Activated naive CD8-positive, alpha-beta T cell treated with anti-CD3 and anti-CD28 coated beads, Interleukin-2, amount 10 ng/mL, durations not matched to agents 7 days and 5 days (primary cell): ENCODE measurements at places on chromosomes 7 and 10.

DNA sequence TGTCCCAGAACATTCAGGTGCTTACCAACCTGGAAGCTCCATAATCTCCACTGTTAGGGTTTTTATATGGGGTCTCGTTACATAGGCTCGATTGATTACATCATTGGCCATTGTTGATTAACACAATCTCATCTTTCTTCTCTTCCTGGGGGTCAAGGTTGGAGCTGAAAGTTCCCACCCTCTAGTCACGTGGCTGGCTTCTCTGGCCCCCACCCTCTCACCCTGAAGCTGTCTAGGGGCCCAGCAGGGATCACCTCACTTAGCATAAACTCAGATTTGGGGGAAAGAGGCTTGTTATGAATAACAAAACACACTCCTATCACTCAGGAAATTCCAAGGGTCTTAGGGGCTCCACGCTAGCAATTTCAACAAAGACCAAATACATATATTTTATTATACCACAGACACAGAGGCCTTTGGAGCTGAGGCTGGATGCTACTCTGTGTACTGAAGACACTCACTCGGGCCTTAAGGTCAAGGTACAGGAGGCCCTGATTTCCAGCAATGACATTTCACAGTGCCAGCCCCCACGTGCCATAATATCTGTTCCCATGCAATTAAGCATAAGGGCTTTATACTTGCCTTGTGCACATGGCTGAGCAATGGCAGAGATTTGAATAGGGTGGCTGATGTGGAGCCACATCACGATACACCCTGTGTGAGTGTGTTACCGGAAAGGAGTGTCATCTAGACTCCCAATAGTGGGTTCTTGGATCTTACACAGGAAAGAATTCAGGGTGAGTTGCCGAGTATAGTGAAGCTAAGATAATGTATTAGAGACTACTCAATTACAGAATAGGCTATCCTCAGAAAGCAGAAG, 108.2 kb downstream of the COL26A1 start:
- DNase-seq = no peak

DNA sequence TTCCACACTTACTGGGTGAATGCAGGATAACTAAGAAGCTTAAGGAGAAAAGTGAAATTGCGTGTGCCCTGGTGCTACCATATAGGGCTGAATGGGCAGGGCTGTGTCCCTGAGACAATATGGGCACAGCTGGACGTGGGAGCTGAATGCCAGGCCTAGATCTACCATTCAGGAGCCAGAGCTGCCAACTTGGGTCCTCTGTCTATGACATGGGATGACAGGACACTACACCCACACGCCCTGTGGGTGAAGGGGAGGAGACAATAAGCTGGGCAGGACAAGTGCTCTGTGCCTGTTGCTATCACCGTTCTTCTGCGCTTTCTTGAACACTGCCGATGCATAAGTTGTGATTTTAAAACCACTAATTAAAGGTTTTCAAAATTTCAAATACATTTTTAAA, 293.9 kb downstream of the TNS3 start:
- no peak for DNase-seq

DNA sequence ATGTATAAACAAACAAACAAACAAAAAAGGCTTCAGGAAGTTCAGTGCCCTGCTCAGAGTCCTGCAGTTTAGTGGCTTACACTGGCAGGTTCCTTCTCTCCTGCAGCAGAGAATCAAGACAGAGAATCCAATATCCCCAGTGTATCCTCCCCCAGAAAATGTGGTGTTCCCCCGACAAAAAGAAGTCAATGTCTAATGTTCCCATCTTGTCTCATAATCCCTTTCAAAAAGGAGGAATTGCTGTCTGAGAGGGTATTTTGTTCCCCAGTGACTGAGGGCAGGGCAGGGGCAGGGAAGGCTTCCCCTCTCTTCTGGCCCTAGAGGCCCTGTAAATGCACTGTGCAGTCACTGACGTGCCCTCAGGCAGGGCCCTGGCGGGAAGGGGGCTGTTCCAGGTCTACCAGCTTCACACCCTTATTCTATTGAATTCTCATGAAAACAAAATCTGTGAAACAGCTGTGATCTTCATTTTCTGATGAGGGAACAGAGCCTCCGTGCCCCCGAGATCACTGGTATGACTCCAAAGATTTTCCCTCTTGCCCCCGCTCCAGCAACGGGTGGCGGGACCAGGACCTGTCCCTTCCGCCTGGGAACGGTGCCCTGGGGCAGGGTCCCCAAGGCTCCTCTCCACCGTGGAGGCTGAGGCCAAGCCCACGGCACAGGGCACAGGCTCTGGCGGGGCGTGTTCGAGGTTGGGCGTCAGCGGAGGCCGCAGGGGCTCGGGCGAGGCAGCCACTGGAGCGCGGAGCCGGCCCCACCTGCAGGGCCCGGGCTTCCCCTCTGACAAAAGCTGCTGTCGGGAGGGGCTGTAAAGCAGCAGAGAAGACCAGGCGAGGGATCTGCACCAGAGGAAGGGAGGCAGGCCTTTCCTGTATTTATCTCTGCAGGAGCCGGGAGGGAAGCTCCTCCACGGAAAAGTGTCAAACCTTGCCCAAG, 13.4 kb upstream of the WDFY4 start:
- DNase-seq = no peak

GRCh38 chr10:24894728-24895127, 57.7 kb downstream of the PRTFDC1 start:
- DNase-seq = no peak

- no peak for DNase-seq
These were observed 503.4 kb downstream of the PLXNA4 start for GRCh38 chr7:132072873-132073272.

DNA sequence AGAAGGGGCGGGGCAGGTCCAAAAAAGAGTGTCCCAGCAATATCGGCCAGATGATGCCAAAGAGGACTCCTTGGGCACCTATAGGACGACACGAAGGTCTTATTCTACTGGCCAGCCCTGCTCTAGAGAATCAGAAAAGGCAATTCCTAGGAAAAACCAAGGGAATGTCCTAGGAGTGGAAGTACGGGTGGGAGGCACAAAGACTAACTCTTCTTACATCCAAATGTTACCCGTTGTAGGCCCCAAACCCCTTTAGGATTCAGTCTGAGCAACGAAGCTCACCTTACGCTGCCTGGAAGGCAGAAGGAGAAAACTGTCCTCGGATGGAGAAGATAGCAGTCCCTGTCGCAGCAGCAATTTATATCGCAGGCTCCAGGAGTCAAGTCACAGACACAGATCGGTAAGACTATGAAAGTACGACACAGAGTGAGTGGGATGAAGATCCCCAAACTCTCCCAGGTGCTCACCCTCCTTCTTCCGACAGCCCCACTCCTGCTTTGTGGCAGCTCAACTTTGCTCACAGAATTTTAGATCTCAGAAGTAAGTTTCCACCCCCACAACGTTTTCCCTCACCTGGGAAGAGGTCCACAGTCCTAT, 558 bp downstream of the TCTN3 start:
- no peak for DNase-seq

DNA sequence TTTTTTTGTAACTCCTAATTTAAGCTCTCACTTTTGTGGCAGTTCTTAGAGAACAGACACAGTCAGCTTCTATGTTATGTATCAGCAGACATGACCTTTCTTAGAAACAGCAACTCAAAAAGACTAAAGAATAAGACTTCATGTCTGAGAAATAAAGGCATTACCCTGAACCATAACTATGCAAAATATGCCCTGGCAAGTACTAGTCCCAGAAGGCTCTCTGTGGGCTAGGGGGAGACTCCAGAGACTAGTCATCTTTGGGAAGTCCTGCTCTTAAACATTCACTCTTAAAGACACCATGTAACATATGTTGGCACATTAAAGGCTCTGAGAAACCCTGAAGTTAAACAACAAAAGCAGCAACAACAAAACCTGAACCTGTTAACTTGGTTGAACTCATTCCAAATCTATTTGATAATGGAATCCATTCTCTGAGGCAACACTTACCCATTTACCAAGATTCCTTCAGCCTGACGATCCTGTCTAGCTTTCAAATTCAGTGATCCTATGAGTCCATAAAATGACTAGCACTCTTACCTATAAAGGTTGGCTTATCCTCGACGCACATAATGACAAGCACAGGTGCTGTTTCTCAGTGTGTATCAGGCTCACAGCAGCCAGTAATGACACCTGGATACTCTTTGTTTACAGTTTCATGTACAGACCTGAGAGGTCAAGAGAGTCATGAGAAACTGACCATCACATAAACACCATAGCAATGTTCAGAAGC, 62.3 kb downstream of the OSBPL3 start:
- no peak for DNase-seq

DNA sequence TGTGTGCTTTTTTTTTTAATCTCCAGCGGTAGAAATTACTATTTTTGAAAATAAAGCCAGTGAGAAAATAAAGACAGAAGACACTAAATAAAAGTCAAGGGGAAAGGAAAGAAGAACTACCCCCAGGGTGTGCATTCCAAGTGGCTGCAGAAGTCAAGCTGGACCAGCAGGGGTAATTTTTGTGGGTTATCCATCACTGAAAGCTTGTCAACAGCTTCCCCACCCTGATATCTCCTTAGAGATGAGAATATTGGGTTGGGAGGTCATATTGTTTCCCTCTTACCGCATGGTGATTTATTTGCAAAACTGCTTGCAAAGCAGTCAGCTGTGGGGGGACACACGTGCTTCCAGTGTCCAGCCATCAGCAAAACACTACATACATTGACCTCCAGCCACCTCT, 46.4 kb downstream of the FAM107B start:
- DNase-seq = no peak

GRCh38 chr7:8360564-8361153, 72.8 kb upstream of the NXPH1 start:
- DNase-seq = no peak

GRCh38 chr7:43658718-43659548, 70.4 kb downstream of the COA1 start:
- no peak for DNase-seq

GRCh38 chr10:43287056-43288007, 20.5 kb upstream of the RASGEF1A start:
- DNase-seq = peak; percentile 72

DNA sequence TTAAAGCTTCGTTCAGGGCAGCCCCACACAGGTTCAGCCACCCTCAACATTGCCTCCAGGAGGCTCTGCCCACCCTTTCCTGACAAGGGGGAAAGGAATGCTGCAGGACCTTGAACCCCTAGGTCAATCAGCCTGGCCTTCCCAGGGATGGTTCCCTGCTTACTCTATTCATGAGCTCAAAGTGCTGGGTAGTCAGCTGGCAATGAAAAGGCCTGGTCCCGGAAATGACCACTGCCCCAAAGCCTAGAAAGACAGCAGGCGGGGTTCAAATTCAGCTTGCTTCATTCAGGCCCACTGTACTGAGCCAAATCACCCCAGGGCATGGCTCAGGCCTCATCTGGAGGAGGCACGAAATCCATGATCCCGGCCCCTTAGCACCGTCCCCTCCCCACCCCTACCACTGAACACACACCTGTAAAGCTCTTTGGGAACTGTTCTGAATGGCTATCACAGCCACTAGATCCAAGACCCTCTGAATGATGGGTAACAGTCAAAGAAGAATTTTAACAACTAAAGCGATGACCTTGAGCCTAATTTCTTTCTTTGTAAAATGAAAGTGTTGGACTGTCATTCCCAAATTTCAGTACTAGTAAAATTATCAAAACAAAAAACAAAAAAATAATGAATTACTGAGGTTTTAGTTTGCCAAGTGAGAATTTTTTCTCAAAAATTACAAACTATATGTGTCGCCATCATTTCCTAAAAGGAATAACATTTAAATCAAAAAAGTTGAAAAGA, 1.0 kb downstream of the URGCP start:
- no peak for DNase-seq

- no peak for DNase-seq
These were observed 4.1 kb upstream of the KMT2E start for GRCh38 chr7:105009667-105010503.

DNA sequence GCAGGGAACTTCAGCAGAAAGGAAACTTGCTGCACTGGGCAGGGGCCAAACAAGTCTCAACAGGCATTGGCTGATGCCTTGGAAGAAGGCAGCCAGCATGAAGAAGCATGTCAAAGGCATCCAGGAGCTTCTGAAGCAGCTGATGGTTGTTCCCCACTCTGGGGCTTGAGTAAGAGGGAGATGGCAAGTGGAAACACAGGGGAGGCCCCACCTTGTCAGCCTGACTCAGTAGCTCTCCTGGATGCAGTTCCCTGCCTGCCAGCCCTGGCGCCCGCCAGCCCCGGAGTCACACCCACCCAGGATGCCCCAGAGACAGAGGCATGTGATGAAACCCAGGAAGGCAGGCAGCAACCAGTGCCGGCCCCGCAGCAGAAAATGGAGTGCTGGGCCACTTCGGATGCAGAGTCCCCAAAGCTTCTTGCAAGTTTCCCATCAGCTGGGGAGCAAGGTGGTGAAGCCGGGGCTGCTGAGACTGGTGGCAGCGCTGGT, 96.5 kb downstream of the TACC2 start:
- DNase-seq = no peak

- DNase-seq = no peak
These were observed 80.9 kb downstream of the FAM171A1 start for GRCh38 chr10:15290150-15290549.

- DNase-seq = no peak
These were observed 23.3 kb upstream of the GPR22 start for GRCh38 chr7:107446531-107446930.

DNA sequence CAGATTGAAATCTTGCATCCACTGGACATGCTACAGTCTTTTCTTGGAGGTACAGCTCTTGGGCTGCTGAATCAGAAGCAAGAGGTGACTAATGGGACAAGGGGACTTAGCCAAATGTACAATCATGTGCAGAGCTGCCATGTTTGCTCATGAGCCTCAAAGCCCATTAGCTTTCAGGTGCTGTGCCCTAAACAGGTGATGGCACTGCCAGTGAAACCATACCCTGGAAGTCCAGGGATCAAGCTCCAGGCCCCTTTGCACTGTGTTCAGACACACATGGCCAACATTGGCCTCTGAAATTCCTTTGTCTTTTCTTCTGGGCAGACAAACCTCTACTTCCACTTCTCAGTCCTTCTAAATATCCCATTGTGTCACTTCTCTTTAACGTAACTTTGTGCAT, 328.2 kb downstream of the GRID1 start:
- no peak for DNase-seq

- DNase-seq = no peak
These were observed 63.9 kb downstream of the VOPP1 start for GRCh38 chr7:55508221-55509011.

GRCh38 chr10:119496273-119496672, 46.2 kb downstream of the RGS10 start:
- DNase-seq = peak; percentile 47

GRCh38 chr10:25107756-25108155, 67.0 kb upstream of the GPR158 start:
- DNase-seq = no peak

GRCh38 chr7:69445541-69445940, 152.7 kb upstream of the AUTS2 start:
- DNase-seq = no peak

DNA sequence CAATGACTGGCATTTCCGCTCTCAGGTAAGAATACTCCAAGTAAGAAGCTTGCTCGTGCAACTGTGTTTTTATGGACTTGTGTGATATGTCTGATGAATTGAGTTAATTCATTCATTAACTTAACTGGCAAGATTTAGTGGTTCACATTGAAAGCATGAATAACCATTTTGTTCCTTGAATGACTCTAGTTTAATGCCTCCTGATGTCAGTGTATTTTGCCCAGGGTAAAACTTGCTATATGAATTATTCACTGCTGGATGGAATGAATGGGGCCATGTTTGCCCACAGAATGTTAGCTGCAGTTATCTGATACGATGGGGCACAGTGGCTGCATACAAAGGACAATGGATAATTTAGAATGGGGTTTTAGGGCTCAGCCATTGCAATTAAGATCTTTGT, 124.1 kb downstream of the ZNF365 start:
- DNase-seq = no peak
